ENCODE measurements at places on chromosomes 5 and 9.

- DNase-seq, result no peak
Measured at GRCh38 chr5:156137071-156137869, 189.7 kb upstream of the SGCD start.

- no peak for DNase-seq
Measured at GRCh38 chr5:34728236-34728635, 72.1 kb downstream of the RAI14 start.

GRCh38 chr5:55864606-55865541 lies 13.7 kb downstream of the IL31RA start:
- no peak for DNase-seq

DNA sequence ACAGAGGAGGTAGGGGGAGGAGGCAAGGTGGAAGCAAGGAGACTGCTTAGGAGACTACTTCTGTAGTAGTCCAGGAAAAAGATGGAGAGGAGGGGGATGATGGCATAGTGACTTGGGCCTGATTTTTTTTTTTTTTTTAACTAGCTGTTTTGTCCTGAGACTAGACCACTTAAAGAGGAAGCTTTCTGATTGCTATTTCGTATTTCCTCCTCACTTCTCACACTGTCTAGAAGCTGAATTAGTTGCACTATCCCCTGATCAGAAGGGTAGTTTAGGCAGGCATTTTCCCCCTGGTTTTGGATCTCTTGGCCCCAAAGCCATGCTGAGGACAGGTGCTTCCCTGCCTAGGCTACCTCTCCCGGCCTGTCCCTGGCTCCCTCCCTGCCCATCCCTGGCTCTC lies 14.9 kb downstream of the LARP1 start:
- DNase-seq, result no peak

- peak; percentile 25 for DNase-seq
Measured at GRCh38 chr5:1511651-1512540, 11.9 kb downstream of the LPCAT1 start.

DNA sequence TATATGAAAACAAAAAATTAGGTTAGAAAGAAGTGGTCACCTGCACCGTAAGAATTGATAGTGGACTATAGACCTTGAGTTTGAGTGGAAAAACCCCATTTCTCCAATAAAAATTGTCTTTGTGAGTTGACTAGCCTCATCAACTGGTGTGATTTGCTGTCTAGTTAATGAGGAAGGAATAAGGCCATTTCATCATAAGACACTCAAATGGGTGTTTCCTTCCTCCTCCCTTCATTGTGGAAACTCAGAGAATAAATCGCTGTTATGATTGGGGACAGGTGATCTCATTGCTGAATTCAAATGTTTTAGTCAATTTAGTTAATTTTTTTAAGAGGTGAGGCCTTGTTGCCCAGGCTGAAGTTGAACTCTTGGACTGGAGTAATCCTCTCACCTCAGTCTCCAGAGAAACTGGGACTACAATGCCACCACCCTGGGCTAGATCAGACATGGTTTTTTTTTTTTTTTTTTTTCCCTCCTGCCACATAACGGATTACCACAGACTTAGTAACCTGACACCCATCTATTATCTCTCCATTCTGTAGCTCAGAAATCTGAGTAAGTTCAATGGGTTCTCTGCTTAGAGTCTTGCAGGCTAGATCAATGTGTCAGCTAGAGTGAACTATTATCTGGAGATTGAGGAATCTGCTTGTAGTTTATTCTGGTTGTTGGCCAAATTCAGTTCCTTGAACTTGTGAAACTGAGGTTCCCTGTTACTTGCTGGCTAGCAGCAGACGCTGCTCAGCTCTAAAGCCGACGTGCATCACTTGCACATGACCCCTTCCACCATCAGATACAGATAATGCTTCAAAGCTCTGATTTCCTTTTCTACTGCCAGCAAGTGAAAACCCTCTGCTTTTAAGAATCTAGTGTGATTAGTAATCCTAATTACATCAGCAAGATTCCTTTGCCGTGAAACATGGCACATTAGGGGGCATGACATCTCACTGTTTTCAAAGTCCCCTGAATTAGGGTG lies 663.8 kb upstream of the CDH9 start:
- DNase-seq, result no peak

DNA sequence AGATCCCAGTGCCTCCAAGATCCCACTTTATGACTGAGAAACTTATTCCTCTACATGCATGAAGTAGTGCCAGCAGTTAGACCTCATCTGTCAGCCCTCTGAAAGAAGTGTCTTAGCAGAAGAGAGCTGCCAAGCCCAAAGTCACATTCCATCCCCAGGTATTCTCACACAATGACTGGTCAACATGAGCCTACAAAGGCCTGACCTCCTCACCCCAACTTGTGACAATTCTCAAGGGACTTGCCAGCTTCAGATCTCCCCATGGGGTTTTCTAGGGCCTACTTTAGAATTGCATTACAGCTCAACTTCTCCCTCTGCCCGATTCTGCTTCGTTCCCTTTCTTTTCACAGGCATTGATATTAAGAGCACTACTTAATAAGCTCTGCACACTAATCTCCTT lies 393.8 kb upstream of the SLC30A5 start:
- DNase-seq, result no peak

- DNase-seq, result no peak
Measured at GRCh38 chr5:109448838-109449237, 39.1 kb upstream of the PJA2 start.

- DNase-seq, result no peak
Measured at GRCh38 chr5:176420086-176420485, 3.7 kb upstream of the CLTB start.

GRCh38 chr5:149304195-149305078 lies 32.8 kb downstream of the AFAP1L1 start:
- DNase-seq, result no peak

- no peak for DNase-seq
Measured at GRCh38 chr5:1788200-1788599, 11.4 kb downstream of the MRPL36 start.

- DNase-seq, result no peak
Measured at GRCh38 chr5:64972591-64972990, 203.9 kb downstream of the CWC27 start.

DNA sequence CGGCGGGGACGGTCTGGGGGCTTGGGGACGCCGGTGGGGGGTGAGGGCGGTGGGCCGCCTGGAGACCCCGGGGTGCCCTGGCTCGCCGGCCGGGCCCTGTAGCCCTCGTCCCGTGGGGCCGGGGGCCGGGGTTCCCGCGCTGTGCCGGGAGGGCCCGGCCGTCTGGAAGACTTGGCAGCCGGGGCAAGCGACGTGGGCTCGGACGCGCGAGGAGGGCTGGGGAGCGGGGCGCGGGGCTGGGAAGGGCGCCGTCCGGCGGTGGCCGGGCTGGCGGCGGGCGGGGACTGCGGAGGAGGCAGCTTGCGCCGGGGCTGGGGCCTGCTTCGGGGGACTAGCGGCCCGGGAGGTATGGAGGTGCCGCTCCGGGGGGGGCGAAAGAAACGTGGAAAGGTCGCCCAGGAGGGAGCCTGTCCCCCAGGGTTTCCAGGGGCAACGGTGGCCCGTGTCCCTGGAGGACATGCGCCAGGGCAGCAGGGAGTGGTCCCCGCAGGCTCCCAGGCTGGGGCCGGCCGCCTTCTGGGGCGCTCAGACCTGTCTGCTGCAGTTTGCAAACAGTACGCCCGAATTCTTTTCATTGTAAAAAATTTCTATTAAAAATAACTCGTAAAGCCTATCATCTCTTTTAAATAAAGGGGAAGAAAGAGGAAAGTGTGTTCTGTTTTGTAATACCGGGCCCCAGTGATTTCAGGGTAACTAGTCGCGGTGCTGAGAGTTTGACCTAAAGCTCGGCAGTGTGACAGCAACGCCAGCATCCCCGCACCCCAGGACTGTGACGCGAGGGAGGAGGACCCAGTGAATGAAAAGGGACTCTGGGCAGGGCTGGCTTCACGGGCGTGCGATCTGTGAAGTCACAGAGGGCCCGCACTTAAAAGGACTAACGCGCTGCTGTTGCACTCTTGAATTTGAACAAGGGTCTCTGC lies 752 bp upstream of the ANKH start:
- peak; percentile 62 for DNase-seq

DNA sequence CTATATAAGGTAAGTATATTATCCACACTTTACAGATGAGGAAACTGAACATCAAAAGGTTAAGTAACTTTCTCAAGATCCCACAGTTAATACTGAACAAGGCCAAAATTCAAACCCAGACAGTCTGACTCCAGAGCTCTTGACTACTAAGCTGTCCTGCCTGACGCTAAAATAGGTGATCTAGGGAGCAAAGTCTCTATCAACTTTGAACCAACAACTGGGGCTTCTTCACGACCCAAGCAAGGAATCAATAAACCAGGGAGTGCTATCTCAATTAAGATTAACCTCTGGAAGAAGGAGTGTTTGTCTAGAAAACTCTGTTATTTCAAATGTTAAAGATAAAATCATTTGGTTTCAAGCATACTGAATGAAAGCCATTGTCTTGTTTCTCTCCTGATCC lies 64.4 kb downstream of the MRPS27 start:
- no peak for DNase-seq

GRCh38 chr9:116713271-116713670 lies 26.2 kb downstream of the TRIM32 start:
- DNase-seq, result no peak
